ENCODE measurements at places on chromosomes 16 and 17.

DNA sequence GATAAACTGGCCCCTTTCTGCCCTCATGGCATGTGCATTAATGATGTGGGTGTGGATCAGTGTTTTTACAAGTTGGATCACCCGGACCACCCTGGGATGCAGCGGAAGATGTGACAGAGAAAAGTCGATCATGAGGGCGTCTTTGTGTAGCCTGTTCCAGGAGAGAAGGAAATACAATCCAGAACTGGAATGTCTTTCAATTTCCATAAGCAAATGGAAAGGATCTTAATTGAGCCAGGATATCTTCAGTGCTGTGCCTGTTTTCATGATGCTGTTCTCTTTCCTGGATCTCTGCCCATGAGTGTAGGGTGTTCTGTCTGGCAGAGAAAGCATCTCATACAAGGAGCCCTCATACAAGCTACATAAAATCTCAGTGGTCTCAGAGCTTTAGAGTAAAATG, 481.4 kb downstream of the XYLT1 start:
- peaks cover 7% of the 10 kb centered on the region for H3K36me3 ChIP-seq
- H3K4me3 ChIP-seq: no peak overlapping the region
- H3K27ac ChIP-seq: no peak overlapping the region
- no peak for DNase-seq

DNA sequence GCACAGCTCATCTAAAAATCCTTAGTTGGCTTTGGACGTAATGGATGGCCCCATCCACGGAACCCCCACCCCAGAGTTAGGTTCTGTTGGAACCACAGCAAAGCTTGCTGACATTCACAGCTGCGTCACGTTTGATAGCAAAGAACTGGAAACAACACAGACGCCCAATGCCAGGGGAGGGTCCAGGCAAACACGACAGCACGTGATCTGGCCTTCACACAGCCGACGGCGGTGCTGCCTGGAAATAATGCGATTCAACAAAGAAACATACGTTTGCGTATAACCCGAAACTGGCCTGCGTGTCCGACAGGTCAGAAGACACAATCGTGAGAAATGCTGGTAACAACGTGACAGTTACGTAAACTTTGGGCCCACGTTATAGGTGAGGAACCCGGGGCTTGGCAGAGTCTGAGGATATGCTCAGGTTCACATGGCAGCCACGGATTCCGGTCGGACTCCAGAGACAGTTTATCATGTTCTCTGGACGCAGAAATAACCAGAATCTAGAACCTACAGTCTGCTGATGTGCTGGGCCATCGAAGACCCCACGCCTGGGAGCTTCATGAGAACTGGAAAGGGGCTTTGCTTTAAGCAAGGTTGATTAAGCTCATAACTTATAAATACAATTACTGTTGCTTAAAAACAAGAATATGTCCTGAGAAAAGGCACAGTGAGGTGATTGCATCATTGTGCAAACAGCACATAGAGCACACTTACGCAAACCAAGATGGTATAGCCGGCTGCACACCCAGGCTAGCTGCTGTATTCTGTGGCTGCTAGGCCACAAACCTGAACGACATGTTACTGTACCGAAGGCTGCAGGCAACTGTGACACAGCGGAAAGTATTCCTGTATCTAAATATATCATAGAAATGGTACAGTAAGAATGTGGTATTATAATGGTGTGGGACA, 70.4 kb downstream of the RPH3AL start:
- DNase-seq: no peak
- H3K27ac ChIP-seq: no peak overlapping the region
- H3K36me3 ChIP-seq: no peaks in the 10 kb centered on the region
- H3K4me1 ChIP-seq: peaks cover 21% of the 10 kb centered on the region

GRCh38 chr17:19418251-19418992, 7.4 kb downstream of the RNF112 start:
- no peaks in the 10 kb centered on the region for H3K27me3 ChIP-seq
- H3K36me3 ChIP-seq: no peaks in the 10 kb centered on the region
- H3K4me1 ChIP-seq: no peaks in the 10 kb centered on the region

DNA sequence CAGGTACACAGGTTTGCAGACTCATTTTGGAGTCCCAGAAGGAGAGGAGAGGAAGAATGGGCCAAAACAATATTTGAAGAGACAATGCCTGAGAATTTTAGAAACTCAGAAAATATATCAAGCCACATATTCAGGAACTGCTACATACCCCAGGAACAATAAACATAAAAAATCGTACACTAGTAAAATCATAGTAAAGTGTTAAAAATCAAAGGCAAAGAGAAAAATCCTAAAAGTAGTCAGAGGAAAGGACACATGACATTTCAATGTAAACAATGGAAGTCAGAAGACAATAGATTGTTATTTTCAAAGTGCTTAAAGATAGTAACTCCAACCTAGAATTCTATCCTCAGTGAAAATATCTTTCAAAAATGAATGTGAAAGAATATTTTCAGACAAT, 28.5 kb upstream of the NACA2 start:
- H3K36me3 ChIP-seq: peaks cover 8% of the 10 kb centered on the region
- no peak overlapping the region for H3K4me3 ChIP-seq
- peaks cover 7% of the 10 kb centered on the region for H3K4me1 ChIP-seq
- no peak for DNase-seq
- peaks cover 14% of the 10 kb centered on the region for H3K27me3 ChIP-seq

DNA sequence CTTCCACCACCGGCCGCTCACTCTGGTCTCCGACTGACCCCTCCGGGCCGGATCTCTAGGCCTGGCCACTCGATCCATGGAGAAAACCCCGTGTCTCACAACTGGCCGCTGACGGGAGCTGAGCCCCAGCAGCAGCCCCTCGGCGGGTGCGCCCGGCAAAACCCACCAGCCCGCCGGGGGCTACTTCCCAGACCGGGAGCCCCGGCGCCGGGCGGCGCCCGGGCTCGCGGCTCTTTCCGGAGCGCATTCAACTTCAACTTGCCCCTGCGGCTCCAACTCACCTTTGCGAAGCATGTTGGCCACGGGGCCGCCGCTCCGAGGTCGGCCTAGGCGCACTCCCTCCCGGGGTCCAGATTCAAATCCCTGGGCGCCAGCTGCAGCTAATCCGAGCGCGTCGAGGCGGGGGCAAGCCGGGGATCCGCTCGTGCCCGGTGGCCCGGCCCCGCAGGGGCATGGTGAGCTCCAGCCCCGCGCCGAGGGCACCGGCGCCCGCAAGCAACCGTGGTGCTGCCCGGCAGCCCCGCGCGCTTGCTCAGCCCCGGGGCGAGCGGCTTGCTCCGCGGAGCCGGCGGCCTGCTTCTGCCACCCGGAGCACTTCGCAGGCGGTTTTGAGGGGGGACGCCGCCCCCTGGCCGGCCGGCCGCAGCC, 438 bp downstream of the RTN4RL1 start:
- H3K27ac ChIP-seq: no peak overlapping the region
- H3K36me3 ChIP-seq: peaks cover 4% of the 10 kb centered on the region
- peaks cover 21% of the 10 kb centered on the region for H3K27me3 ChIP-seq
- H3K4me3 ChIP-seq: no peak overlapping the region
- H3K4me1 ChIP-seq: peaks cover 7% of the 10 kb centered on the region
- no peak for DNase-seq

DNA sequence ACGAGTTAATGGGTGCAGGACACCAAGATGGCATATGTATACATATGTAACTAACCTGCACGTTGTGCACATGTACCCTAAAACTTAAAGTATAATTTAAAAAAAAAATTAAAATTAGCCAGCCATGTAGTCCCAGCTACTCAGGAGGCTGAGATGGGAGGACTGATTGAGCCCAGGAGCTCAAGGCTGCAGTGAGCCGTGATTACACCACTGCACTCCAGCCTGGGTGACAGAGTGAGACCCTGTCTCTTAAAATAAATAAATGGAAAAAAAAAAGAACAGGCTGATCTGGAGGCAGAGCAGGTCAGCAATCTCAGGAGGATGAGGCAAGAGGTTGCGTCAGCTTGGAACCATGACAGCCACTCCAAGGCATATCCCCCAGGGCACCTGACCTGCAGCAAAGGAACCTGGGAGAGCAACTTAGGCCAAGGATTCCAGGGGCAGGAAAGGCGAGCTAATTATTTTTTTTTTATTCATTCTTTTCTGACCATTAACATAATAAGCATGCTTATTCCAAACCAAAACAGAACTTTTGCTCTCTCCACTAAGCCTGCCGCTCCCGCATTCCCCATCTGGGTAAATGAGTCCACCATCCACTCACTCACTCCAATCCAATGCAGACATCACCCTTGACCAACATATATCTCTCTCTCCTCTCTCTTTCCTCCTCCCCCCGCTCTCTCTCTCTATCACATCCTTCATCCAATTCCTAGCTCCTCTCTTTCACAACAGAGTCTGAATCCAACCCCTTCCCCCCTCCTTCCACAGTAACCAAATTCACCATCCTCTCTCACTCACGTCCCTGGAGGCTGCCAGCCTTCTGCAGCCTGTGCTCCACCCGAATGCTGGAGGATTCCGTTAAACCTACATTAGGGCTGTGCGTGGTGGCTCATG, 47.7 kb downstream of the TK2 start:
- peaks cover 5% of the 10 kb centered on the region for H3K4me1 ChIP-seq
- DNase-seq: no peak
- no peak overlapping the region for H3K27ac ChIP-seq
- H3K4me3 ChIP-seq: no peak overlapping the region
- no peaks in the 10 kb centered on the region for H3K27me3 ChIP-seq

DNA sequence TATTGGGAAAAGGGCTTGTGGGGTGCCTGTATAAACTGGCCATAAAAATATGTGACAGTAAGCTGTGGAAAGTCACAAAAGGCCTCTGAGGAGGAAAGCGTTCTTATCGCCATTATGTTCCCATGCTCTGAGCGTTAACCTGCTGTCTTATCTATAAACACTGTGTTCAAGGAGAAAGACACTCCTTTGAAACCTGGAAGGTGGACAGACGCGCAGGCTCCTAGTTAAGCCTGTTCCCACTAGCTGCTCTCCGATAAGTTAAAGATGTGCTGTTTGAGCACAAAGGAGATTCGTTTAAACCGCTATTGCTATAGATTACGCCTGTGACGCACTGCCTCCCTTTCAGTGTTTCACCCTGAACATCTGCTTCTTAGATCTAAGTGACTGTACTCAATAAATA, 5.2 kb downstream of the ALOX12B start:
- H3K27me3 ChIP-seq: peaks cover 10% of the 10 kb centered on the region
- no peaks in the 10 kb centered on the region for H3K36me3 ChIP-seq
- peaks cover 9% of the 10 kb centered on the region for H3K4me1 ChIP-seq
- no peak overlapping the region for H3K27ac ChIP-seq
- no peak overlapping the region for H3K4me3 ChIP-seq
- DNase-seq: no peak

DNA sequence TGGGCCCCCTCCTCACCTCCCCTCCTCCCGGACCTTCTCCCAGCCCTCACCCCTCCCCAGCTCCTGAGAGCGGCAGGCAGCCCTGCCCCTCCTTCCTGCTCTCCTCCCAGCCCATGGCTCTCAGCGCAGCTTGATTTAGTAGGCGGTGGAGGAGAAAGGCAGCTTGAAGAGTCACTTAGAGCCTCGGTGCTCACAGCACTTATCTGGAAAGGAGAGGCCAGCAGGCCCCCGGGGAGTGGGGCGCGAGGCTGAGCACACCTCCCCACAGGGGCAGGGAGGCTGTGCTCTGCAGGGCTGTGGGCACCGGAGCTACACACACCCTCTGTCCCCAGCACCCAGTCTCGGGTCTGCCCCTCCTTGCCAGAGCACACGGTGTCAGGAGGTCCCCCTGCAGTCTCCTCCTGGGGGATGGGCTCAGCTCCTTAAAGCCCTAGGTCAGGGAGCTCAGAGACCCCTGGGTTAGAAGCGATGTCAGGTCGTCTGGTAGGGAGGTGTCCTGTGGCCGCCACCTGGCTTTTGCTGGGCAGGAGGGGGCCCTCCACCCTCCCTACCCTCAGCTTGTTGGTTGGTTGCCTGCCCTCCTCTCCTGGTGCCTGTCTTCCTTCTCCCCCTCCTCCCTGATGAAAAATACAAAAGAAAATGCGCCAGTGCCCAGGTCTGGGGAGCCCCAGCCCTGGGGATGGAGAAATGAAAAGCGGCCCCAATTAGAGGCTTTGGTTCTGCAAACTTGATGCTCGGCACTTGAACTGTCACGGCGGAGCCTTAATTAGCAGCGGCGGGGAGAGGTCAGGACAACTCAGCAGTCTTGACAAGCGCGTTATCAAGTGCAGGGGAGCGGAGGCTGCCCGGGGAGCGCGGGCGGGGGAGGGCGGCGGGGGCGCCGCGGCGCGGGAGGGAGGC, 151.1 kb upstream of the GSE1 start:
- no peak for DNase-seq
- H3K36me3 ChIP-seq: no peaks in the 10 kb centered on the region
- peaks cover 5% of the 10 kb centered on the region for H3K4me1 ChIP-seq
